ENCODE measurements at places on chromosomes 6 and 20. TPM values are rescaled to one million over a fixed set of nuclear protein-coding genes. Genes with fewer than 3 reads are reported as not detected.

The RPS21 gene
- 1,144 TPM for polyA plus RNA-seq

The CFAP61 gene
- 6.8 TPM for polyA plus RNA-seq

The VIP gene
- 1.1 TPM for polyA plus RNA-seq

The DSP gene
- polyA plus RNA-seq, result 334 TPM

The BPIFB1 gene
- polyA plus RNA-seq, result not detected

The ZSCAN12 gene
- 5.7 TPM for polyA plus RNA-seq

The FAM162B gene
- 7.0 TPM for polyA plus RNA-seq

The TFAP2D gene
- not detected for polyA plus RNA-seq

The CD93 gene
- polyA plus RNA-seq, result 59.0 TPM

The BTNL2 gene
- polyA plus RNA-seq, result not detected

The DOK5 gene
- polyA plus RNA-seq, result 22.5 TPM

The RAB23 gene
- polyA plus RNA-seq, result 19.7 TPM

The PPP1R16B gene
- 5.0 TPM for polyA plus RNA-seq

The TSPO2 gene
- polyA plus RNA-seq, result 1.1 TPM

The PI16 gene
- 8.6 TPM for polyA plus RNA-seq

The BMP6 gene
- polyA plus RNA-seq, result 1.3 TPM

The C20orf141 gene
- polyA plus RNA-seq, result not detected

The ADAM33 gene
- 34.7 TPM for polyA plus RNA-seq

The SRSF3 gene
- polyA plus RNA-seq, result 304 TPM

The RNF39 gene
- polyA plus RNA-seq, result not detected

The PRDM13 gene
- not detected for polyA plus RNA-seq

The RIMS1 gene
- polyA plus RNA-seq, result 4.5 TPM

The HTR1E gene
- not detected for polyA plus RNA-seq

The MAP3K5 gene
- 2.1 TPM for polyA plus RNA-seq

The RAD21L1 gene
- not detected for polyA plus RNA-seq

The LCA5 gene
- polyA plus RNA-seq, result 7.9 TPM

The E2F3 gene
- polyA plus RNA-seq, result 10.6 TPM

The TSBP1 gene
- not detected for polyA plus RNA-seq

The DNAH8 gene
- 2.7 TPM for polyA plus RNA-seq

The YIPF3 gene
- polyA plus RNA-seq, result 74.2 TPM

The GNMT gene
- polyA plus RNA-seq, result not detected

The SIGLEC1 gene
- 3.7 TPM for polyA plus RNA-seq

The C6orf132 gene
- polyA plus RNA-seq, result 0.36 TPM

The GRM4 gene
- polyA plus RNA-seq, result 2.4 TPM

The APCDD1L gene
- polyA plus RNA-seq, result 3.9 TPM

The KCNQ5 gene
- not detected for polyA plus RNA-seq

The HCRTR2 gene
- polyA plus RNA-seq, result not detected

The GPX5 gene
- polyA plus RNA-seq, result not detected

The TSHZ2 gene
- not detected for polyA plus RNA-seq

The CFAP206 gene
- polyA plus RNA-seq, result not detected

The FAM209B gene
- polyA plus RNA-seq, result not detected

The SPEF1 gene
- 0.09 TPM for polyA plus RNA-seq

The HAO1 gene
- not detected for polyA plus RNA-seq

The PACRG gene
- polyA plus RNA-seq, result 1.5 TPM

The HECA gene
- 20.5 TPM for polyA plus RNA-seq

The SEL1L2 gene
- not detected for polyA plus RNA-seq

The SLC17A3 gene
- polyA plus RNA-seq, result not detected

The COX4I2 gene
- 7.0 TPM for polyA plus RNA-seq

All from muscle of arm (tissue), 14 donors.